ENCODE measurements at places on chromosomes 7 and 10.

GRCh38 chr7:147472556-147472955 is 1118.0 kb upstream of the C7orf33 start:
- no peak for DNase-seq

DNA sequence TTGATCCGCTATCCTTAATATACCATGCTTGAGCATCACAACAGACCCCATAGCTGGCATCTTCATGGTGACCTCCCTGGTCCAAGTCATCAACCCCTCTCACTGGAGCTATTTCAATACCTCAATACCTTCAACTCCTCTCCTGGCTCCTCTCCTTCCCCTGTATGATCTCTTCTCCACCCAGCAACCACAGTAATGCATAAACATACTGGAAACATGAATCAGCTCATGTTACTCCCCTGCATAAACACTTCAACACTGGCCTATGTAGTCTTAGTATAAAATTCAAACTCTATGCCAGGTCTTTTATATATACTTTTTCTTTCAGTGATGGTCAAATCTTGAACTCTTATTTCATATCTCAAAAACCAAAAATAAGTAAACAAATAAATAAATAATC is 31.8 kb upstream of the TMEM273 start:
- DNase-seq, result peak; percentile 19

GRCh38 chr7:51785171-51785570 is 468.6 kb upstream of the COBL start:
- DNase-seq, result no peak

DNA sequence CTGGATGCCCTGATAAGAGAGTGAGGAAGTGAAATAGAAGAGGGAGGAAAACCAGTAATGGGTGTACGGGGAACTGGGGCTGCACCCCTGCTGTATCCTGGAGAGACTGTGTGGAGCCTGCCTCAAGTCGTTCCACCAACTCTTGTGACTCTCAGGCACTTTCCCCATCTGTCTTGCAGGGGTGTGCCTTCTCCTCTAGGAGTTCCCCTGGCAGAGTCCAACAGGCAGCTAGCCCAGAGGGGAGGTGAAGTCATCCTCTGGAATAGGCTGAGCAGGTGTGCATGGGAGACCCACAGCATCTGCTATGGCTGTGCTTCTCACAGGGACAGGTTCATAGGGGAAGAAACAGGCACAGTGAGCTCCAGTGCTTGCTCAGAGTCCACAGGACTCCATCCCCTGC is 46.8 kb downstream of the WIPF3 start:
- no peak for DNase-seq

- DNase-seq, result no peak
These were observed 2.9 kb downstream of the ADD3 start for GRCh38 chr10:110010486-110011378.

DNA sequence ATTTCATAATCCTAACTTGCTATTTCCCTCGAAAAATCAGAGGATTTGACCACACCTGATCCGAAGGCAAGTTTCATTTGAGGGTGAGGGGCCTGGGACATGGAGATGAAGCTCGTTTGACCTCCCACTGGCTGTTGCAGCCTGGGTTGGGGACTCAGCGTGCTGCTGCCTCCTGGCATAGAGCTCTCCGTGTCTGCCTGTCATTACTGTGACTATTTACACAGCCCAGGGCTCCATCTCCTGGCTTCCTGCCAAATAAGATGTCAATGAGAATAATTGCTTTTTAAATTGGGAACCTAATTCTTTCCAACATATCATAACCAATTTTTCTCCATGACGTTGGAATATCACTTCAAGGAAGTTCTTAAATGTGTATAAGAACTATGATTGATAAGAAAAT is 139.3 kb upstream of the COBL start:
- DNase-seq, result no peak

DNA sequence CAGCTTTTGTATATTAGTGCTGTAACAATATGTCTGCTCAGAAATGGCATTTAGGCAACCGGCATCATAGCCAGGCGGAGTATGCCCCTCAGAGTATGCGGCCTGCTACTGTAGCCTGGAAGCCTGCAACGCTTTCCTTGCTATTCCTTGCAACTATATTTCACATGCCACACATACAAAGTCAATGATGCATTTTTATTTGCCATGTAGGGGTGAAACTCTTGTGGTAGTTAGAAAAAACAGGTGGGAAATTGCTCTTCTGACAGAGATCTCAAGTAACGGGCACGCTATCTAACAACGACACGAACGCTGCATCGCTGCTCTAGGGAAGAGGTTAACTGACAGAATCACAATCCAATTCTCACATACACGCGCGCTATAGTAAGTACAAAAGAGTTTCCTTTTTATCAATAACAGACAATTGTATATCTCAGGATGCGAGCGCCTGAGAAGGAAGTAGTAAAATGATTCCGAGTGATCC is 5.9 kb downstream of the EBF3 start:
- DNase-seq, result no peak

DNA sequence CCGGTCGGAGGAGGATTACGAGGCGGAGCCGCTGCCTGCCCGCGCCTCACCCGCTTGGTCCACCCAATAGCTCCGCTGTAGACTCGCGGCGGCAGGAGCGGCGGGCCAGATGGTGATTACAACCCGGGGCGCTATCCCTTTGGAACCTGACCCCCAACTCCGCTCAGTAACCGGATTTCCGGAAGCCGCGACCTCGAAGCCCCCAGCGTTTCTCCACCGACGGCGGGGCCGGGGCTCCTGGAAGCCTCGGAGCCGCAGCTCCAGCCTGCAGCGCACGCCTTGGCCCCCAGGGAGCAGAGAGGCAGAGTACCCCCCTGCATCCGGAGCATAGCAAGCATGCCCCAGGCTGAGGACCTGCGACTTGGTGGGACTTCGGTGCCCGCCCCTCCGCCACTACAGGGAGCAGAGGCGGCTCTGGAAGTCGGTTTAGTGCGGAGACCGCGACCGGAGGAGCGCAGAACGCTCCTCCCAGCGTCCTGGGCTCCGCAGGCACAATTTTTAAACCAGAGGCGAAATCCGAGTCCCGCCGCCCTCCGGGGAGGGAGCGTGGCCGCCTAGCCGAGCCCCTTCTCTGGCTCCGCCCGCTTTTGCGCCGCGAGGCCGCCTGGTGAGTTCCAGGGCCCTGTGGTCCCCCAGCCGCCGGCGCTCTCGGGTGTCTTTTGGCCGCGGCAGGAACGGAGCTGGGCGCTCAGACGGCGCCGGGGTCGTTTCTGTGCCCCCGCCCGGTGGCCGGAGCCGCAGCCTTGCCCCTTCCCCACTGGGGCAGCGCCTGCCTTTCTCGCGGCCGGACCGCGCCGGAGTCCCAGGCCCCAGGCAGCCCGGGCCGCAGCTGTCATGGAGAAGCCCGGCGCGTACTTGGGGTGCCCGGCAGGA is 28.2 kb upstream of the BMS1 start:
- no peak for DNase-seq

GRCh38 chr10:117652228-117653169 is 110.0 kb downstream of the EMX2 start:
- no peak for DNase-seq

GRCh38 chr10:100338434-100339036 is 8.5 kb upstream of the SCD start:
- no peak for DNase-seq

GRCh38 chr7:127776776-127777386 is 124.9 kb downstream of the SND1 start:
- DNase-seq, result peak; percentile 46

GRCh38 chr7:137462074-137462715 is 118.7 kb upstream of the PTN start:
- DNase-seq, result no peak

- DNase-seq, result no peak
These were observed 87.3 kb downstream of the CCSER2 start for GRCh38 chr10:84415539-84416244.

GRCh38 chr7:107224374-107225223 is 55.8 kb downstream of the HBP1 start:
- no peak for DNase-seq
